Activated CD4-positive, alpha-beta T cell treated with anti-CD3 and anti-CD28 coated beads, Interleukin-2, amount 10 ng/mL, durations not matched to agents 24 days and 14 days (primary cell): ENCODE measurements at places on chromosomes 16 and 17. TPM values are rescaled to one million over a fixed set of nuclear protein-coding genes. Genes with fewer than 3 reads are reported as not detected.

DNA sequence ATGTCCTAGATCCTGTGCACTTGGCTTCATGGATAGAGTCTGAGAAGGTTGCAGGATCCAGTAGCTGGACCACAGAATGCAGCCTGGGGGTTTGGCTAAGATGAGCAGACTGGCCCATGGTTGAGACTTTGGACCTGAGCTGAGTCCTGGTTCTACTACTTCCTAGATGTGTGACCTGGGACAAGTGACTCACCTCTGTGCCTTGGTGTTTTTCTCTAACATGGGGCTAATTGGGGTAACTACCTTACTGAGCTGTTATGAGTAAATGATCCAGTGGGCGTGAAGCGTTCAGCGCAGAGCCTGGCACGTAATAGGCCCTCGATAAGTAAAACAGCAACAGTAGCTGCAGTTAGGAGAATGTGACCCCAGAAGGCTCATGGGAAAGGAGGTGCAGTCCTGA, 38.8 kb downstream of the SNX20 start:
- no peak overlapping the region for H3K4me3 ChIP-seq
- no peak for DNase-seq
- H3K36me3 ChIP-seq, result no peaks in the 10 kb centered on the region
- peaks cover 2% of the 10 kb centered on the region for H3K4me1 ChIP-seq

GRCh38 chr16:30904114-30904780, 7.8 kb downstream of the CTF1 start:
- no peaks in the 10 kb centered on the region for H3K27me3 ChIP-seq
- H3K4me3 ChIP-seq, result no peak overlapping the region
- DNase-seq, result peak; percentile 61
- H3K4me1 ChIP-seq, result peaks cover 34% of the 10 kb centered on the region
- peak overlapping the region; percentile 91 for H3K27ac ChIP-seq
- H3K36me3 ChIP-seq, result peaks cover 8% of the 10 kb centered on the region

- no peak overlapping the region for H3K4me3 ChIP-seq
- no peak overlapping the region for H3K27ac ChIP-seq
Measured at GRCh38 chr16:27189335-27189972, 13.9 kb upstream of the KDM8 start.

- no peak for DNase-seq
- H3K36me3 ChIP-seq, result peaks cover 10% of the 10 kb centered on the region
- no peak overlapping the region for H3K4me3 ChIP-seq
- H3K4me1 ChIP-seq, result peaks cover 8% of the 10 kb centered on the region
Measured at GRCh38 chr16:2597560-2597902, 59.7 kb downstream of the PDPK1 start.

GRCh38 chr16:65531475-65531874, 409.6 kb upstream of the CDH11 start:
- no peak overlapping the region for H3K4me3 ChIP-seq
- H3K36me3 ChIP-seq, result no peaks in the 10 kb centered on the region
- DNase-seq, result no peak
- H3K4me1 ChIP-seq, result no peaks in the 10 kb centered on the region
- H3K27ac ChIP-seq, result no peak overlapping the region
- H3K27me3 ChIP-seq, result no peaks in the 10 kb centered on the region

GRCh38 chr17:72631568-72631948, 460.9 kb downstream of the SLC39A11 start:
- DNase-seq, result no peak
- no peaks in the 10 kb centered on the region for H3K36me3 ChIP-seq
- H3K27ac ChIP-seq, result no peak overlapping the region
- H3K4me3 ChIP-seq, result no peak overlapping the region

DNA sequence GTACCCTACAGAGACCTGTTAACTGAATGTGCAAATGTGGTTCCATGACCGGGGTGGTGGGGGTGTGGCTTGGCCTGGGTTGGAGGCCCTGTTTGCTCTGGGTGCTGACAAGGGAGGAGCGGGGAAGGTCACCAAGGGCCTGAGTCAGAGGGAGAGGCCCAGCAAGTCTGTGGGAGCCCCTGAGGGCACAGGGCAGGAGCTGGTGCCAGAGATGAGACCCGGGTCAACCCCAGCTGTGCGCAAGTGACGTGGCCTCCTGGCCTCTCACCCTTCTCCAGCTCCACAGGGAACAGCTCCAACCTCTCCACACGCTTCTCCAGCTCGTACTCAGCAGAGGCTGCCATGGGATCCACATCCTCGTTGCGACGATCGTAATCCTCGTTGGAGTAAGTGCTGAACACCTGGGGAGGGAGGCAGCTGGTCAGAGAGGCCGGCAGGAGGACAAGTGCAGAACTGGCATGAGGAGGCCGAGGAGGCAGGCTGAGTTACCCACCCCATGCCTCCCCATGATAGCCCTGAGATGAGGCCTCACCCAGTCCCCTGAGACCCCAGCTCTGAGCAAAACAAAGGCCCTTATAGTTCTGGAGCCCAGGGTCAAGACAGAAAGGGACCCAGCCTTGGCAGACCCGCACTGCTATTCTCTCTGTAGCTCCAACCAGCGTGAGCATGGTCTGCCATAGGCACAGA, 5.5 kb downstream of the PPP1R9B start:
- peak overlapping the region; percentile 92 for H3K4me3 ChIP-seq
- H3K4me1 ChIP-seq, result peaks cover 73% of the 10 kb centered on the region
- H3K27ac ChIP-seq, result peak overlapping the region; percentile 79
- DNase-seq, result no peak
- H3K36me3 ChIP-seq, result peaks cover 67% of the 10 kb centered on the region

GRCh38 chr17:62189377-62189776, 124.3 kb upstream of the MED13 start:
- no peaks in the 10 kb centered on the region for H3K36me3 ChIP-seq
- H3K27me3 ChIP-seq, result no peaks in the 10 kb centered on the region
- H3K4me1 ChIP-seq, result no peaks in the 10 kb centered on the region
- H3K4me3 ChIP-seq, result no peak overlapping the region

- no peak for DNase-seq
- H3K27ac ChIP-seq, result no peak overlapping the region
- H3K36me3 ChIP-seq, result peaks cover 56% of the 10 kb centered on the region
Measured at GRCh38 chr16:69323415-69323814, 7.0 kb downstream of the PDF start.

DNA sequence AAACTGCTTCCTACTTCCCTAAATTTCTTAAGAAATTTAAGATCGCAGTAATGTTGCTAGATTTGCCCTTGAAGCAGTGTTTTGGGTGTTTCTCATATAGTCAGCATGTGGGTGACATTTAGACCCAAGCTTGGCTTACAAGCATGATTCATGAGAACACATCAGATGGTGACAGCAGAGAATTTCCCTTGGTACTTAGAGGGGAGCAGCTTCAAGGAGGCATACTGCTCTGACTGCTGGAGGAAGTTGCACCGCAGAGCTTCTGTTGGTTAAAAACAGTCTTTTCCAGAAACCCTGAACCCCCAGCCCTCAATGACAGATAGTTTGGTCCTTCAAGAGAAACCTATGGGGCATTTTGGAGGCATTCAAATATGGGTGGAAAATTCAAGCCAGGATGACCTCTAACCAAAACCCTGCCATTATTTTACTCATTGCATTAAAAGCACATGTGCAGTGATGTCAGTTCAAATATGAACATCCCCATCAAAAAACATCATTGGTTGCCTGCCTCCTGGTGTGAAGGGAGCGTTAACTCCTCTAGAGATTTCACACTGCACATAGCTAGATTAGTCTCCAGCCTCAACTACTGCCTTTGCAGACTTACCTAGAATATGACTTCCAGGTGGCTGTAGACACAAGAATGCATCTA, 201.5 kb upstream of the CACNG5 start:
- H3K27me3 ChIP-seq, result no peaks in the 10 kb centered on the region
- DNase-seq, result peak; percentile 87
- H3K4me1 ChIP-seq, result peaks cover 52% of the 10 kb centered on the region
- peak overlapping the region; percentile 86 for H3K27ac ChIP-seq

DNA sequence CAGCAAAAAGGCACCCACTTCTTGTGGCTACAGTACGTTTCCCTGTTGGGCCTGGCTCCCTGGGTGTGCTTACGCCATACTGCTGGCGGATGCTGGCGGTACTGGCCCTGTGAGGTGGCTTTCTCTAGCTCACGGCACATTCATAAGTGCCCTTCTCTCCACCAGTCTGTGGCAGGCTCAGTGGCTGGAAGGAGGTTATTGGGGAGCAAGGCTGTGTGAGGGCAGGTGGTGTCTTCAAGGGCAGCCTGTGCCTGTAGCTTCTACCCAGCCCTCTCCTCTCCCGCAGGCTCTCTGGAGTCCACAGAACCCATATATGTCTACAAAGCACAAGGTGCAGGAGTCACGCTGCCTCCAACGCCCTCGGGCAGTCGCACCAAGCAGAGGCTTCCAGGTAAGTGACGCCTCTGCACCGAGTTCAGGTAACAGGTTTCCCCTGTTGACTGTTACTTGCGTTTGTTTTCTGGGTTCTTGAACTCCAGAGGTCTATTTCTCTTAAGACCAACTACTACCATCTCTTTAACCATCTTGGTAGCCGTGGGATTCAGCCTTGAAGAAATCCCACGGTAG, 20.6 kb downstream of the NTAN1 start:
- peaks cover 5% of the 10 kb centered on the region for H3K4me1 ChIP-seq
- DNase-seq, result no peak
- peaks cover 62% of the 10 kb centered on the region for H3K36me3 ChIP-seq
- no peak overlapping the region for H3K4me3 ChIP-seq
- no peaks in the 10 kb centered on the region for H3K27me3 ChIP-seq
- no peak overlapping the region for H3K27ac ChIP-seq

DNA sequence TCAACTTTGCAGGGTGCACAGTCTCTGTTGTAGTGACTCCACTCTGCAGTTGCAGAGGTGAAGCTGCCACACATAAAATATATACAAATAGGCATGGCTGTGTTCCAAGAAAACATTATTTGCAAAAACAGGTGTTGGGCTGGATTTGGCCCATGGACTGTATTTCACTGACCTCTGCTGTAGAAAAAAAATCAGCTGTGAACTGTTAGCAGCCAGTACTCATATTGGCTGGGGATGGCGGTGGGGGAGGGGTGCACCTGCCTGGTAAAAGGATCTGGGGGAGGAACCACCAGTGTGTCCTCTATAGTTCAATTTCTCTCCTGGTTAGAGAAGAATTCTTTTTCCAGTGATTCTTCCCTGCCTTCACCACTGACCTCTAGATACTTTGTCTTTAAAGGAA, 50.0 kb downstream of the SHISA9 start:
- no peak overlapping the region for H3K27ac ChIP-seq
- H3K27me3 ChIP-seq, result peaks cover under 1% of the 10 kb centered on the region
- no peak overlapping the region for H3K4me3 ChIP-seq

DNA sequence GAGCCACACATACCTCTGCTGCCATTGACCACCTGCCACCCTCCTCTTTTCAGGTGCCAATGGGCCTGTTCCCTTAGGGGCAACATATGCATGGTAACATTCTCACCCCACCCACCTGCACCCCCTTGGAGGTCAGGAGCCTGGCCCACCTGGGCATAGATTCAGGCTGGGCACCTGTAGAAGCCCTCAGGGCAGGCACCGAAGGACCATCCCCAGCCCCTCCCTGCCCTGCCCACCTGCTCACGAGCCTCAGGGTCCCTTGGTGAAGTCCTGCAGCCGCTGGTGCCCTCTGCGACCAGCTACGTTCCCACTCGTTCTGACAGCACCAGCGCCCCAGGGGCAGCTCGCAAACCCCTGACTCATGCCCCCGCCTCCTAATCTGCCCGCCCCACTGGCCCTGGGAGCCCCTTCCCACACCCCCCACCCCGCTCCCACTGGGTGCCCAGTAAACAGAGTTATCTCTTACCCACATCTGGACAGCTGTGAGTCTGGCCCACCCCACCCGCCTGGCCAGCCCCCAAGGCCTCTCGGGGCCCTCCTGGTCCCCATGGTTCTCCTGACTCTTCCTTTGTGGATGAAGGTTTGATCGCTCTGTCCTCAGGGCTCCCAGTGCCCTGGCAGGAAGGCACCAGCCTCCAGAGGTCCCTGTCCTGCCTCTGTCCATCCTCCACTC, at the start of gene SLC4A1:
TSS of gene SLC4A1 (minus strand) at position 318 of the 673 bp plus-strand sequence. CDS start 5,269 bp downstream, outside the sequence.
- DNase-seq, result no peak
- no peaks in the 10 kb centered on the region for H3K27me3 ChIP-seq
- H3K4me3 ChIP-seq, result no peak within 1 kb of the TSS
- no peaks in the 10 kb centered on the region for H3K36me3 ChIP-seq
- H3K4me1 ChIP-seq, result no peaks in the 10 kb centered on the region

DNA sequence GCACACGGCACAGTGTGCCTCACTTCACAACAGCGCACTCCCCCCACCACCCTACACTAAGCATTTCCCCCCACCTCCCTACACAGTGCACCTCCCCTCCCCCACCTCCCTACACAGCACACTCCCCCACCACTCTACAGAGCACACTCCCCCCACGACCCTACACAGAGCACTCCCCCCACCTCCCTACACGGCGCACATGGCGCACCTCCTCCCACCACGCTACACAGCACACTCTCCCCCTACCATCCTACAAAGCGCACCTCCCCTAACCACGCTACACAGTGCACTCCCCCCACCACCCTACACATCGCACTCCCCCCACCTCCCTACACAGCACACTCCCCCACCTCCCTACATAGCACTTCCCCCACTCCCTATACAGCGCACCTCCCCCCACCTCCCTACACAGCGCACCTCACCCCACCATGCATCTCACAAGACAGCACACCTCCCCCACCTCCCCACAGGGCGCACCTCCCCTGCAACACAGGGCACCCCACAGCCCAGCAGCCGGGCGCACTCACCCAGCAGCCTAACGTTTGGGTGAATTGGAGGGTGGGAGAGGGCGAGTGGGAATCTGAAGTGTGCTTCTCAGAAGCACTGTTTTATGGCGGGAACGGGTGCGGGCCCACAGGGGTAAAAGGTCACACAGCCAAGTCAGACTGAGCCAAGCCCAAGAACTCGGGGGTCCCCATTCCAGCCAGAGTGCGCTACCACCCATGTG, 10.3 kb downstream of the KNOP1 start:
- peaks cover 2% of the 10 kb centered on the region for H3K4me1 ChIP-seq
- peaks cover 39% of the 10 kb centered on the region for H3K36me3 ChIP-seq
- no peak for DNase-seq
- H3K27me3 ChIP-seq, result no peaks in the 10 kb centered on the region
- no peak overlapping the region for H3K4me3 ChIP-seq

GRCh38 chr17:65913326-65913850, 278.5 kb downstream of the CEP112 start:
- no peak overlapping the region for H3K4me3 ChIP-seq
- no peak overlapping the region for H3K27ac ChIP-seq
- peaks cover 13% of the 10 kb centered on the region for H3K36me3 ChIP-seq

DNA sequence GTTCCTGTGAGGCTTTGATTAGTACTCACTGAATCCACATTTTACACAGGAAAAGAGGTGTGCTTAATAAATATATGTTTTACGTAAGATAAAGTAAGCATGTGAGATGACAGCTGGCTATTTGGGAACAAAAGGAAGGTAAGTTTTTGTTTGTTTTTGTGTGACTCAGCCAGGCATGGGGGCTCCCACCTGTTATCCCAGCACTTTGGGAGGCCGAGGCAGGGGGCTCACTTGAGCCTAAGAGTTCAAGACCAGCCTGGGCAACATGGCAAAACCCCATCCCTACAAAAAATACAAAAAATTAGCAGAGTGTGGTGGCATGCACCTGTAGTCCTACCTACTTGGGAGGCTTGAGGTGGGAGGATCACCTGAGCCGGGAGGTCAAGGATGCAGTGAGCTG, 17.9 kb downstream of the GPR142 start:
- no peak for DNase-seq
- H3K27ac ChIP-seq, result no peak overlapping the region
- H3K4me3 ChIP-seq, result no peak overlapping the region
- peaks cover 10% of the 10 kb centered on the region for H3K27me3 ChIP-seq
- H3K4me1 ChIP-seq, result peaks cover 3% of the 10 kb centered on the region

- no peak overlapping the region for H3K27ac ChIP-seq
- no peaks in the 10 kb centered on the region for H3K4me1 ChIP-seq
- no peak for DNase-seq
- H3K36me3 ChIP-seq, result no peaks in the 10 kb centered on the region
- no peaks in the 10 kb centered on the region for H3K27me3 ChIP-seq
Measured at GRCh38 chr17:54324813-54325212, 502.1 kb downstream of the KIF2B start.

Gene VTN
- 0.23 and 0.24 TPM in 2 replicates for total RNA-seq

Gene COQ7
- 21.6 and 22.0 TPM in 2 replicates for total RNA-seq

Gene SPIRE2
- 1.9 and 2.0 TPM in 2 replicates for total RNA-seq

Gene CTRB1
- total RNA-seq, result not detected in 2 replicates

Gene WFIKKN1
- total RNA-seq, result 0.44 and 0.45 TPM in 2 replicates
